ENCODE measurements at places on chromosomes 2 and 18.

GRCh38 chr2:188684795-188685194, 289.4 kb upstream of the COL3A1 start:
- no peak for DNase-seq

GRCh38 chr2:217279556-217279955, 419.7 kb upstream of the TNP1 start:
- DNase-seq, result peak; percentile 96

GRCh38 chr2:183088061-183088460, 9.5 kb downstream of the DUSP19 start:
- no peak for DNase-seq

DNA sequence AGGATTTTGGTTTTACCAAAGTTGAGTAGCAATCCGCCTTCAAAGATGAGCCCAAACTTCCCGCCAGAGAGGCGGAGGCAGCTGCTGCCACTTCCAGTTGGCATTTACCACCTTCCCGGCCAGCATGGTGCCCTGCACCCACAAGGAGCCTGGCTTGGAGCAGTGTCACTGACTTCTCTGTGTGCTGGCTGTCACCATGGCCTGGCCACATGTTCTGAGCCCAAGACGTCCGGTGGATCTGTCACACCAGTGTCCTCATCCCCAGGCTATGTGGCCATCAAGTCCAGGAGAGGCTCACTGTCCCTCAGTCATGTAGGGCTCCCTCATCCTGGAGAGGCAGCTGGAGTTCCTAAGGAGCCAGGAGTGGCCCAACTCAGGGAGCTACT, 100.6 kb downstream of the ACKR3 start:
- no peak for DNase-seq

DNA sequence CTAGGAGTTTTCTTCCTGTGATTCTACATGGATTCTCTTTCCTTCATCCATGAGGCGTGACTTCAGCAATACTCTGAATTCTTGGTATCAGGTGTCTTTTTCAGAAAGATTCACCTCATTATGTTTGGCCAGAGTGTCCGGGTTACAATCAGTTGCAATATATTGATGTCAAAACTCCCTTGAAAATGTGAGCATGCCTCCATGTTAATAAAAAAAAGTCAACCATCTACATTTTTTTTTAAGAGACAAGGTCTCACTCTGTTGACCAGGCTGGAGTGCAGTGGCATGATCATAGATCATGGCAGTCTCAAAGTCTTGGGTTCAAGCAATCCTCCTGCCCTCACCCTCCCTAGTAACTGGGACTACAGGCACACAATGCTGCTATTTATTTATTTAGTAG, 80.9 kb upstream of the NEUROD1 start:
- no peak for DNase-seq

GRCh38 chr2:23718931-23719700, 207.8 kb downstream of the ATAD2B start:
- DNase-seq, result no peak

GRCh38 chr2:209565896-209566582, 142.2 kb downstream of the MAP2 start:
- DNase-seq, result no peak

Measured in fibroblast of the aortic adventitia (primary cell).